Dorsolateral prefrontal cortex (tissue), 122 donors: ENCODE measurements at places on chromosomes 12 and 14.
A peak's percentile ranks its signal among the peaks of the same experiment; 100 is the strongest.

DNA sequence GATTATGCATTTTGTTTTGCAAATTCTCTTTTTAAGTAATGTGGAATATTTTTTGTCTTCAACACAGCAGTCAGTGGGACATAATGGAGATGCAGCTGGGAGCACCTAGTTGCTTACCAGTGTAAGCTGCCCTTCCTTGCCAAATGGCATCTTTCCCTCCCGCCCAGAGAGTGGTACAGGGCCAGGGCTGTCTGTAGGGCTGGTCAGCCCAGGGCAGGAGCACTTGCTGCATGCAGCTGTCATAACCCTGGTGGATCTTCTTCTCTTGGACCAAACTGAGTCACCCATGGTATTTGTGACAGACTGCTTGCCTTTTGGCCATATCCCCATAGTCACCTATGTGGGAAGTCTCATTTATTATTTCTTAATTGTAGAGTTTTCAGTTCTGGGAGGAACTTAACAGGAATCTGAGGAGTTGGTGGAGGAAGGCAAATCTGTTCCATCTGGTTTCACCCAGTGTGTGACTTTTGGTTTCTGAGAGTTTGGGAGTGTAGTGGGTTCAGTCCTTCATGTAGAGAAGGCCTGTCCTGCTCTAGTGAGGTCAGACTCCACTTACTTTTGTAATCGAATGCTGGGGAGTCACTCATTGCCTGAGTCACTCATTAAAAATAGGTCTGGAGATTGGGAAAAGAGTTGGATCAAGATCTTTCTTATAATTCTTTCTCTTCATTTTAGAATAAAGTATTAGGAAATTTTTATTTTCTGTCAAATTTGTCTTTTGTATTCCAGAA lies 62.0 kb upstream of the ASPG start:
- DNase-seq: no peak

DNA sequence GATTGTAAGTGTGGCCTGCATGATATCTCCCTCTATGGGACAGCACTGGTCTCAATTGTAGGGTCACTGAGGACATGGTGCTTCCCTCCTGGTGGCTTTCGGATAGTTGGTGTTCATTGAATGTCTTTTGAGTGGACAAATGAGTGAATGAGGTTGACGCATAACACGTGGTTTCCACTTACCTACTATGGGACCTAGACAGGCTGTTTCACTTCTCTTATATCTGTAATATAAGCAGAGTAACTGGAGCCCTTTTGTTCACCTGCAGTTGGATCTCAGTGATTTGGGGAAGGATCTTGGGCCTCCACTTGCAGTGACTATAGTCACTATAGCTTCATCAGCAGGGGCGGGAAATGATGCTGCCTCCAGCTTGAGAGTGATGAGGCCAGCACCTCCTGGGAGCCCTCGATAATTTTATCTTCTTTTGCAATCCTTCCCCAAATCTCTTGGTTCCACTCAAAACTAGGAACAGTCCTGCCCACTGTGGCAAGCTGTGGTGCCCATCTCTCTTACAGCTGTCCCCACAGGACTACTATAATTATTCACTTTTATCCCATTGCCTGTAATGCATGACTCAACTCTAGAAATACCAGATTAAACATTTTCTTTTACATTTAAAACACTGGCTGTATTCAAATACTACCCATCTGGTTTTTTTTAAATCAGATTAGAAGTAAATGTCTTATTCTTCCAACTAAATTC lies 242.9 kb downstream of the CHST11 start:
- DNase-seq: no peak

GRCh38 chr12:81015510-81015909 lies 62.4 kb upstream of the ACSS3 start:
- no peak for DNase-seq

- no peak for DNase-seq
Observed at GRCh38 chr12:46379352-46379751, 6.8 kb upstream of the SLC38A2 start.

GRCh38 chr12:30754383-30754749 lies 385 bp downstream of the CAPRIN2 start:
- no peak for DNase-seq

- no peak for DNase-seq
Observed at GRCh38 chr12:68609998-68610369, 715 bp upstream of the RAP1B start.

GRCh38 chr12:26058308-26058707 lies 66.5 kb downstream of the BHLHE41 start:
- DNase-seq: no peak

DNA sequence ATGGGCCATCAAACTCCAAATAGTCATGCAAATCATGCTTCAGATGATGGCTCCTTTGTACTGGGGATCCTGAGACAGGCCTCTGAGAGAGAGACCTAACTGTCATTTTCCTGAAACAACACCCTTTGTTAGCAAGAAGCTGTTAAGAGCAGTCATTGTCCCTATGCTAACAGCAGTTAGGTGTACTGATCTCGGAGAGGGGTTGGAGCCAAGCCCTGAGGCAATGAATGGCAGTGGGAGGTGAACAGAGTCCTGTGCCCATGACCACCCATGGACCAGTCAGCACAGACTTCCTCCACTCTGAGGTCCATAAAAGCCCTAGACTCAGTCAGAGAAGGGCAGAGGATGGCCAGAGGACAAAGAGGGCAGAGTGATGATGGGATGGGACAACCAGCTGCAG lies 747.6 kb upstream of the LRFN5 start:
- no peak for DNase-seq

DNA sequence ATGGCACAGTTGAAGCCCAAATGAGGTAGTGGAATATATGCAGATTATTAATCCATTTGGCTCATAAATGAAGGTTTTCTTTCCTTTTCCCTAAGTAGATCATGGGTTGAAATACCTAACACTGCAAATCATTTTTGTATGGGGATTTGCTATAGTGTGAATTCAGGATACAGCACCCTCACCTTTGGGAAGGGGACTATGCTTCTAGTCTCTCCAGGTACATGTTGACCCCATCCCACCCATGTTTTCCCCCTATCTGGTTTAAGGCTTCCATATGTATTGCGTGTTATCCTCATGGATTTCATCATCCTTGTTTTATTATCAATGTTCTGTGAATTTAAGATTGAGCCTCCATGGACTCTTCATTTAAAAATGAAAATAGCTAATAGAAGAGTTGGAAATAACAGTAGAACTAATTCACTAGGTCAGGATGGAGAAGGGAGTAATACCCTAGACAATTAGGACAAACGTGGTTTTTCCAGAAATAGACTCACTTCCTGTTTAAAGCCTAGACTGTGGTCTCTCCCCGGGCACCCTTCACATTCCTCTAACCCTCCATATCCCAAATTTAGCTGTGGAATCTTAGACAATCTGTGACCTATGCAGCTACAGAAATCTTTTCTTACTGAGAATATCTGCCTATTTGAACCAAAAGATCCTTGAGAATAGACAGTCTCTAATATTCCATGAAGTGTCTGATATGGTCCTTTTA lies 56.5 kb downstream of the DAD1 start:
- no peak for DNase-seq

GRCh38 chr14:105748204-105748578 lies 221.8 kb downstream of the TMEM121 start:
- peak; percentile 88 for DNase-seq

GRCh38 chr12:27754795-27755194 lies 25.2 kb upstream of the KLHL42 start:
- no peak for DNase-seq

- DNase-seq: no peak
Observed at GRCh38 chr12:62705846-62706245, 229.1 kb downstream of the PPM1H start.

- no peak for DNase-seq
Observed at GRCh38 chr14:77859934-77860570, 60.1 kb downstream of the ADCK1 start.

GRCh38 chr12:49979016-49979586 lies 6.4 kb downstream of the AQP6 start:
- DNase-seq: peak; percentile 53

DNA sequence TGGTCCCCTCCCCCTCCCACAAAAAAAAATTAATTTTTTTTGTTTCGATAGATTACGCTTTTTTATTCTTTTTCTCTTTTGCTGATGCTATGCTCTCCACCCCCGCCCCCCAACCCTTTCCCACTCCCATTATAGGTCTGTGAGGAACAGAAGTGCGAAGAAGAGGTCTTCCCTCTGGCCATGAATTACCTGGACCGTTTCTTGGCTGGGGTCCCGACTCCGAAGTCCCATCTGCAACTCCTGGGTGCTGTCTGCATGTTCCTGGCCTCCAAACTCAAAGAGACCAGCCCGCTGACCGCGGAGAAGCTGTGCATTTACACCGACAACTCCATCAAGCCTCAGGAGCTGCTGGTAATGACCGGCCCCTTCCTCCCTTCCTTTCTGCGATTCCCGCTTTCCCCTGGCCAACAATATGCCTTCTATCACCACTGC lies 2.3 kb downstream of the CCND2 start:
- no peak for DNase-seq

DNA sequence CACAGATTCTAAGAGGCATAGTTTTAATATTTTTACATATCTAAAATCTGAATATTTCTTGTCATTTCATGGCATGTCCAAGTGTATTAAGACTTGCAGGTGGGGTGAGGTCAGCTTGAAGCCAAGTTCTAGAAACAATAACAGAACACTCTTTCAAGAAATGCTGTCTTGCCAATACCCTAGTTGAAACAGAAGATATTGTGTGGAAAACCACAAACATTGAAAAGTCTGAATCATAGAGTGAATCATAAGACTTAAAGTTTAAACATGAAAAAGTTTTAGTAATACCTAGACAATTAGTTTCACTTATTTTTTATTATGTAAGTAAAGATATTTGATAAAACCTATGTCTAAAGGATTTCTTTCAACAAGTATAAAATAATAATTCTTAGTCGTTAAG lies 191.5 kb upstream of the CAND1 start:
- no peak for DNase-seq

DNA sequence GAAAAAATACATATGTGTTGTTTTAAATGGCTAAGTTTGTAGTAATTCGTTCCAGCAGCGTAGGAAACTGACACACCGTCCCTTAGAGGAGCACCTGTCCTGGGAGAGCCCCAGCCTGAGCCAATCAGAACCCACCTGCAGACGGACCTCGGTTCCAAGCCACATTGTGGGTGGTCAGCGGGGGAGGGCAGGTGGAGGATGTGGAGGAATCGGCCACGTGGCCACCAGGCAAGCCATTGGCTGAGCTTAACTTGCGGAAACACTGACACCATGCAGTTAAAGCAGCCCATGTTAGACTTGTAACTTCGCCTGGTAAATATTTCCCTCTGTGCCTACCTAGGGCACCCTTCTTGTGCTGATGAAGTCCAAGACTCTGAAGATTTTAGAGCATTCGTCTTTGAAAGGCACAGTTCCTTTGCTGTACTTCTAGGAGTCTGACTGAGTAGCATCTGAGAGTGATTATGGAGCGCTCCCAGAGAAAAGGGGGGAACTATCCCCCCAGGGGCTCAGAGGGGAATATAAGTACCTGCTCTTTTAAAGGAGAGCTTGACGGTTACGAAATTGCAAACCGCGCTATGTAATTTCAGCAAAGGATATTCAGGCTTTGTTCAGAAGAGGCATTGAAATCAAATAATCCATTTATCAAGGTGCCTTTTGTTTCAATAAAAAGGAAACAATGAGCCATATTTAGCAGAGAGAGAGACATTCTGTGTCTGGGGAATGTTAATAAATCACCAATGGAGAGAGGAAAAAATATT lies 135.7 kb downstream of the TMEM132C start:
- no peak for DNase-seq

GRCh38 chr12:101414533-101415119 lies 7.1 kb upstream of the ARL1 start:
- no peak for DNase-seq

GRCh38 chr14:39097159-39097558 lies 5.9 kb downstream of the SEC23A start:
- DNase-seq: no peak

DNA sequence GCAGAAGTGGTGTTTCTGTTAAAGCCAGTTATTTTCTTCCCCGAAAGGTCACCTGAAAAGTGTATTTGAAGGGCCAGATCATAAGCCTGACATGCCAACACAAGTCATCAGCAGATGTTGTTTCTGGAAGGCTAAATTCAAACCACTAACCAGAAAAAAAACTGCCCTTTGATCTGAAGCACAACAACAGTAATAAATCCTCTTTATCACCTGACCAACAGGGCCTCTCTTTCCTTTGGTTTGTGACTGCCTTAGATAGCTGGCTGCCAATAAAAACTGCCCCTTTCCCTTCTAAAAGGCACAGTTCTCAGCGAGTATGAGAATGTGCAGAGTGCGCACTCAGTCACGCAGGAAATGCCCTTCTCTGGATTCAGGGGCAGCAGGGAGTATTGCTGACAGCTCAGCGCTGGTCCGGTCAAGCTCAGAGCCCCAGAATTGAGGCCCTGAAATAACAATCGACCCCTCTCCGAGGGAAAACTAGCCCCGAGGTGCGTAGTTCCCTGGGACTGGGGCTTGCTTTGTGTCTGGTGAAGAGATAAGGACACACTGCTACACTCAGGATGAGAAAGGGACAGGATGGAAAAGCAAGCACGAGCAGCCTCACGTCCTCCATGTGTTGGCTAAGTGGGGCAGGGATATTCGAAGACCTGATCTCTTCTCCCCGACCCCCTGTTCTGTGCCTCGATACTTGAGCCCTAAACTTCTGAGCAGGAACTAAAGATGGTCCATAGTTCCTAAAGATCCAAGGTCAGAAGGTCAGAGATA lies 184.2 kb upstream of the GZMB start:
- DNase-seq: no peak

- DNase-seq: no peak
Observed at GRCh38 chr12:113065126-113066007, 8.8 kb downstream of the DTX1 start.

GRCh38 chr12:118036672-118037411 lies 20.3 kb downstream of the RFC5 start:
- no peak for DNase-seq

- DNase-seq: no peak
Observed at GRCh38 chr14:31127690-31128089, 79.9 kb downstream of the HECTD1 start.

DNA sequence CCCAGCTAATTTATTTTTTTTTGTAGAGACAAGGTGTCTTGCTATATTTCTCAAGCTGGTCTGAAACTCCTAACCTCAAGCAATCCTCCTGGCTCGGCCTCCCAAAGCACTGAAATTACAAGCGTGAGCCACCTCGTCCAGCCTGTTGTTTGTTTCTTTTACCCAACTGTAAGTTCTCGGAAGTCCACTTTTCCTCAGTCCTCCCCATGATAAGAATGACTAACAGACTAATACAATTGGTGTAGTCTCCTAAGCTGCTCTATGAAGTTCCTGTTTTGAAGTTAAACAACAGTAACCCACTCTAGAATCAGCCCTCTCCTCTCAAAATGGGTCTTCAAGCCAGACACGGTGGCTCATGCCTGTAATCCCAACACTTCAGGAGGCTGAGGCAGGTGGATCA lies 36.5 kb downstream of the HIGD1C start:
- no peak for DNase-seq

DNA sequence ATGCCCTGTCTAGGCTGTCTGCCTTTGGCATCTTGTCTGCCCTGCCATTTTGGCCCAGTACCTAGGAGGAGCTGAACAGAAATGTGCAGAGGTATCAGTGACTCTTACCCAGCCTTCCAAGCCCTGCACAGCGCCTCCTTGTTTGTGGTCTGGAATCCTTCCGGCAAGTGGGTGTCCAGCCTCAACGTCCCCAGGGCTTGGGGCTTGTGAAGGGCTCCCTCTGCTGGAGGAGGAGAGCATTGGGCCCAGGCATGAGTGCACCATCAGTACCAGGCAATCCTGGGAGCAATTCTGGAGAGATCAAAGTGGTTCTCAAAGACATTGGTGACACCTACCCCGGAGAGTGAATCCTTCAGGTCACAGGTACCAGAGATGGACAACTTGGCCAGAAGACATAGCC lies 2.4 kb upstream of the TCL1B start:
- DNase-seq: no peak

GRCh38 chr12:48986720-48987291 lies 8.7 kb downstream of the WNT1 start:
- DNase-seq: no peak

GRCh38 chr12:18690653-18691052 lies 47.2 kb downstream of the PLCZ1 start:
- DNase-seq: no peak
